ENCODE measurements at places on chromosomes 16 and 17.

GRCh38 chr16:66442502-66443268, 15.6 kb downstream of the BEAN1 start:
- no peak for DNase-seq

- DNase-seq: peak; percentile 15
Measured at GRCh38 chr17:58710948-58711552, 18.6 kb downstream of the RAD51C start.

DNA sequence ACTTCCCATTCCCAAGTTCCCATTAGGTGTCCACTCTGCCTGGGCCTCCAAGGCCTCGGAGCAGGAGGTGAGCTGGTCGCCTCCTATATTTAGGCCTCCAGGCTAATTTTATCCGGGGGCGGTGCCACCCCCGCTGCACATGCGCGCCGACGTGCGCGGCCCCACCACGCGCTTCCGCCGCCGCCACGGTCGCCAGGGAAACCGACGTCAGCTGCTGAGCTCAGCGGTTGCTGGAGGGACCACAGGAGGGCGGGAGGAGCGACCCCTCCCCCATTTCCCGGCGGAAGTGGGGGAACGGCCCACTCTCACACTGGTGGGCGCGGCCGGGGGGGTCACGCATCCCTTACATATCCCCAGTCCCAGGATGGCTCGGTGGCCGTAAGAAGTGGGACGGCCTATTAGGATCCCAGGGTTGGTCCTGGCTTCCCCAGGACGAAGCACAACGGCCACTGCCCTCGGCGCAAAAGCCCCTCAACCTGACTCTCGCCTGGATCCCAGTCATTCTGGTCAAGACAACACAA, 1.0 kb downstream of the PER1 start:
- peak; percentile 75 for DNase-seq

DNA sequence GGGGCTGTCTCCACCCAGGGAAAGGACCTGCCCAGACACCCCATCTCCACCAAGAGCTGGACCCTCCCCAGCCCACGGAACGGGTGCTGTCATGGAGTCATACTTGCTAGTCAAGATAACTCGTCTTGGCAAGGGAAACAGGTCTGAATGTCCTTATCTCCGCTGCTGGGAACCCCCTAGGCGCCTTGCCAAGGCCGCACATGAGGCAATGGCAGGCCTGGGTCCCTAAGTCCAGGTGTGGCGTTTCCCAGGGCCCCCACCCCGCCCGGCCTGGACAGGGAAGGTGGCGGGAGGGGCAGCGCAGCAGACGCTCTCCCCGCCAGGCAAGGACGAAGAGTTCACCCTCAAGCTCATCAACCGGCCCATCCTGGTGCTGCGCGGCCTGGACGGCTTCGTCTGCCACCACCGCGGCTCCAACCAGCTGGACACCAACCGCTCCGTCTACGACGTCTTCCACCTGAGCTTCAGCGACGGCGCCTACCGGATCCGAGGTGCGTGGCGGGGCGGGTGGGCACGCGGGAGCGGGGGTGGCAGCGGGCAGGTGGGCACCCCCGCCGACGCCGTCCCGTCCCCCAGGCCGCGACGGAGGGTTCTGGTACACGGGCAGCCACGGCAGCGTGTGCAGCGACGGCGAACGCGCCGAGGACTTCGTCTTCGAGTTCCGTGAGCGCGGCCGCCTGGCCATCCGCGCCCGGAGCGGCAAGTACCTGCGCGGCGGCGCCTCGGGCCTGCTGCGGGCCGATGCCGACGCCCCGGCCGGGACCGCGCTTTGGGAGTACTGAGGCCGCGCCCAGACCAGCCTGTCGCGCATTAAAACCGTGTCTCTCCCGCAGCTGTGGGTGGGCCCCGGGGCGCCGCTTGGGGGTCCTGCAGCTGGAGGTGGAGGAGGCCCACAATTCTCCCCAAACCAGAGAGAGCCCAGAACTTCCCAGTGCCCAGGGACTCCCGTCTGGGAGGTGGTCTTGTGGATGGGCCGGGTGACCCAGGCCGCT, 8.4 kb downstream of the FSCN2 start:
- DNase-seq: no peak

- DNase-seq: no peak
Measured at GRCh38 chr16:70548936-70549335, 25.3 kb downstream of the SF3B3 start.

Measured in stimulated activated CD4-positive, alpha-beta T cell treated with anti-CD3 and anti-CD28 coated beads, Interleukin-4, amount 100 ng/mL, for 48 hours (primary cell).